ENCODE measurements at places on chromosomes 2 and 18.
A peak's percentile ranks its signal among the peaks of the same experiment; 100 is the strongest.

- DNase-seq, result no peak
Observed at GRCh38 chr2:190887089-190887488, 6.5 kb downstream of the GLS start.

- no peak for DNase-seq
Observed at GRCh38 chr2:143901185-143901842, 618.6 kb downstream of the ZEB2 start.

- DNase-seq, result no peak
Observed at GRCh38 chr2:64651590-64651989, 2.1 kb downstream of the SERTAD2 start.

DNA sequence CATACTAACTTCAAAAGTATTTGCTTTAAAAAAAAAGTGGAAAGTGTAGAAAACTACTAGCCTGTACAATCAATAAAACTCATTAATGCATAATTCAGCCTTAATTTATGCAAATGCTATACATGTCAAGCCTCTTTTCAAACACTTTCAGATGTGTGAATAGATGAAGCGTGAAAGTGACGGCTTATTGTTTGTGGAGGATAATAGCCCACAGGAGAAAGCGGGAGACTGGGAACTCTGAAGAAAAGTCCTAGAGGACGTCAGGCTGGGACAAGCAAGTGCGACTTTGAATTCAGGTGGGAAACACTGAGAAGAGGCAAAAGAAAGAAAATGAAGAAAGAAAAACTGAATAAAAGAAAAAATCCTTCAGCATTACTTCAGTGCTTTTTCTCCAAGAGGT is 108.5 kb downstream of the STK39 start:
- DNase-seq, result no peak

- DNase-seq, result no peak
Observed at GRCh38 chr2:10305715-10306114, 3.0 kb downstream of the HPCAL1 start.

DNA sequence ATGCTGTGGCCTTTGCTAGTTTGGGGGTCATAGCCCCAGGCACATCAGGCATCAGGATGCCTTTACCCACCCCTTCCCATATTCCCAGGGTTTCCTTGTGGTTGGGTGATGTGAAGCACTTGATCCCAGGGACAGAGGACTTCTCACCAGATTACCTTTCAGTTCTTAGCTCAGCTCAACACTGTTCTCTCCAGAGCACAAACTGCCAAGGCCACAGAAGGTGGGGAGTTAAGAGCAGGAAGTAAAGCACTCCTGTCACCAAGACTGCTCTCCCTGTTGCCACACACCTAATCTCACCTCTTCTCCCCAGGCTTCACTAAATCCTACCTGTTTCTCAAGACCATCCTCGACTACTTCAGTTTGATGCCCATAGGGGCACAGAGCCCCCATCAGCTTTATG is 25.9 kb downstream of the FHOD3 start:
- DNase-seq, result no peak

DNA sequence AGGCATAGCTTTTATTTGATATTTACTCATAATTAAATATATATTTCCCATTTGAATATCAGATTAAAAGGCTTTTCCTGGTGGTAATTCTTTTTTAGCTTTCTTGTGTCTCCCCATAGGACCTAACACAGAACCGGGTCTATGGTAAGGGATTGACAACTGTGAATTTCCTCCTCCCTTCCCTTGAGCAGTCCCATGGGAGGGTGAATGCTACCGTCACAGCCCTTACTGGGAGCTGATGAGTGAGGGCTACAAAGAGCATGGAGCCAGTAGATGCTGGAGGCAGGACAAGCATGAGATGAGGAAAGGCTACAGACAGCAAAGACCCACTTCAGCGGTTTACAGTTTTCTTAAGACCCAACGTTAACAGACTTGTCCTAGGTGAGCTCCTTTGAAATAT is 170.6 kb upstream of the EPAS1 start:
- no peak for DNase-seq

DNA sequence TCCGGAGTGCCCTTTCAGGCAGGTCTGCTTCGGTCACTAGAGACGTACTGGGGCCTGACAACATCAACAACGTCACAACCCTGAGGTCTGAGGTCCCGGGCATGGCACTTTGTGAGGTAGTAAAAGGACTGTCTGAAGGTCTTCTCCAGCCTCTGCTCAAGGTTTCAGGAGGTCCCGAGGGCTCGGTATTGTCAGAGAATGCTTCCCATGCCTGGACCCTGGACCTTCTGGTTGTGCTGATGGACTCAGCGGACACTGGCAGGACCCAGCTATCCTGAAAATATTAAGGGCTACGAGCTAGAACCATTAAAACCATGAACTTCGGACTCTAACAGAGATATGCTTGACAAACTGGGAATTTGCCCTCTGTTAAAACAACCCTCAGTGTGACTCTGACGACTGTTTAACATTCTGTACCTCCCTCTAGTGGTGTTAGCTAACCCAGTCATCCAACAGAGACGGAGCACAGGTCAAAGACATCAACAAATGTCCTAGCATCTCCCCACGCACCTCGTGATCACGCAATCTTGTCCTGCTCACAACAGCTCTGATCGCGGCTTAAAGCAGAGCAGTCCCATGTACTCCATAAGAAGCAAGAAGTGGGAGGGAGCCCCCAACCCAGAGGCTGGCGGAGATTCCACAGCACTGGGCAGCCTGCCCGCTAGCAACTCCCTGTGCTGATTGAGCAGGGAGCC is 96.5 kb downstream of the CCDC93 start:
- DNase-seq, result no peak

DNA sequence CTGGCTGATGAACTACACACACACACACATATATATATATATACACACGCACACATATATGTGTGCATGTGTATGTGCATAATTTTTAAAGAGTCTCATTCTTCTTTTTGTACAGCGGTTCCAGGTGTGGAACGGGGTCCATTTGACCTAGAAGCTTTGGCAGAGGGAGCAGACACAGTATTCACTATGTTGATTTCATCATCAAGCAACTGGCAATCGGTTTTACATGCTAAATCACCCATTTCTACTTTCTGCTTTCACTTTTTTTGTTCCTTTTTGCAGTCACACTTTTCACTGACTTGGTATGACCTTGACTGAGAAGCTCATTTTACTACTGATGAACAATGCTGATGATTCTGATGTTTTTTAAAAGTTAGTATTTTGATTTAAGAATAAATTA is 63.0 kb upstream of the PGAP1 start:
- no peak for DNase-seq

- DNase-seq, result no peak
Observed at GRCh38 chr18:46466234-46467160, 190.5 kb downstream of the LOXHD1 start.

- DNase-seq, result no peak
Observed at GRCh38 chr2:104852090-104852666, 1.7 kb upstream of the POU3F3 start.

DNA sequence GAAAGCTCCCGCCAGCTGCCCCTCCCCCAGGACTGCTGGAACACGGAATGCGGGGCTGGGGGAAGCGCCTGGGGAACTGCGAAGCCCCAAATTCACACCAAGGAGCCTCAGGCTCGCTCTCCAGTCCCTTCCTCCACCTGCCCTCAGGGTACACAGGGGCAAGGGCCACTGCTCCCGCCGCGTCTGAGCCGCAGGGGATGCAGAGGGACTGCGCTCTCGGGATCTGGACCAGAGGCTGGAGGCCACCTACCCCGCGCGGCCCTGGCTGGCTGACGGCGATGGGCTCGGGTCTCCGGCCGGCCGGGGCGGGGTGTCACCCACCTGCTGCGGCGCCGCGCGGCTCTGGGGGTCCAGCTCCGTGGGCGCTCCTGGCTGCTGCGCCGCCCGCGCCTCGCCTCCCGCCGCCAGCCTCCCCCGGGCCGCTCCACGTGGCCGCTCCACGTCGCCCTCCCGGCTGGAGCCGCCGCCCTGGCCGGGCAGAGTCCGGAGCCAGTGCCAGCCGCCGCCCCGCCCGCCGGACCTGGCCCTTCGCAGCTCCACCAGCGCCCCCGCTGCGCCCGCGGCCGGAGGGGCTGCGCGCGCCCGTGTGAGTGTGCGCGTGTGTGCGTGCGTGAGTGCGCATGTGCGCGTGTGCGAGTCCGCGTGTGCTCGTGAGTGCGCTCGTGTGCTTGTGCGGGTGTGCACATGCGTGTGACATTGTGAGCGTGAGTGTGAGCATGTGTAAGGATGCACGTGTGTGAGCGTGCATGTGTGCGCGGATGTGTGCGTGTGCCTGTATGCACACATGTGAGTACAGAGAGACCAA is at the start of gene CGREF1:
CGREF1 (minus strand) TSS at position 604 of the 805 bp plus-strand sequence. CDS start 14,762 bp downstream, outside the sequence.
- no peak for DNase-seq

DNA sequence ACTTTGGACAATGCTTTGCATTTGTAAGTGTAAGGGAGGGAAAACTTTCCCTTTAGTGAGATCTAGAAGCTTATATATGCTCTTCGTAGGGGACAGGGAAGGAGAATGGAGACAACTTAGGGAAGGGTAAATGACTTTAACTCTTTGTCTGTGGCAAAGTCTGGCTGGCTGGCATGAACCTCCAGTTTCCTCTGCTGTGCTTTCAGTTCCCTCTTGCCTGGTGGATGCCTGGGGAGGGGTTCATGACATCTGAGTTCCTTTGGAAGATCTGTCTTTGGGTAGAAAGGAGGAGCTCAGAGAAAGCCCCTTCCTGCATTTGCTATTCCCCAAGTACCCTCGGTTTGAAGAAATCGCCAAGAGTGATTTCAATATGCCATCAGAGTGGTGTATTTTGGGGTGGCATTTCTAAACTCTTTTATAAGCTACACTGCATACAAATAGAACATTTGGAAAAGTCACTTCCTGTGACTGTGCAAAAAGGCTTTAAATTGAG is 143.6 kb downstream of the VAPA start:
- DNase-seq, result no peak

GRCh38 chr18:79465392-79465991 is 69.8 kb downstream of the NFATC1 start:
- peak; percentile 79 for DNase-seq

DNA sequence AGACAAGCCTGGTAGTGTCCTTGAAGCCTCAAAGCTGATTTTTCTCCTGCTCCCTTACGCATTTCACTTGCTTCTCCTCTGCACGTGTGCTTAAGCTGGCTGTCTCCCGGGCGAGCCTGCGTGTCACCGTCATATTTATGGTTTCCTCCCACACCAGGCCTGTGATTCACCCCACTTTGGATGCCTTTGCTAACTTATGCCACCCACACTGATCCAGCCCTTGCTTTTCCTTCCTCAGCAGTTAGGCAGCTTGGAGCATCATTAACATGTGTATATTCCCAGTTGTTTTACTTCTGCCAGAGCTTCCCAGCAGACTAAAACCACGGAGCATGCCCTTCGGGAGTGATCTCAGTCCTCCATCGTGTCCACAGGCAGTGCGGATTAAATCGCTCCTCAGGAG is 2.2 kb downstream of the ST3GAL5 start:
- peak; percentile 38 for DNase-seq

DNA sequence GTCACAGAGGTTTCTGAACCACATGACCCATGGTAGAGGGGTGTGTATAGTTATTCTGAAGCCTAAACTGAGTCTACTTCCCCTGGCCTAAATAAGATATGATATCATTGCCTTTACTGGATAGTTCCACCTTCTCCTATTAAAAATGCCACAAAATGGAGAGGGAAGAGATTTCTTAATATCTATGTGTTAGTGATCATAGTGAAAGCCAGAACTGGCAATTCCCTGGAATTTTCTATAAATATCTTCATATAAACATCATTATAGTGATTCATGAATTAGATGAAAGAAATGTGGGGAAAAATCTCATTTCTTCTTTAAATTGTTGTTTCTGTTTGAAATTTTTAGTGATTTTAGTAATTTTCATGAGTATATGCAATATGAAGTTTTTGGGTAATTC is 45.8 kb downstream of the TSHZ1 start:
- DNase-seq, result no peak

GRCh38 chr2:64063924-64064331 is 44.7 kb upstream of the VPS54 start:
- peak; percentile 52 for DNase-seq

- peak; percentile 22 for DNase-seq
Observed at GRCh38 chr2:201854221-201854801, 48.0 kb downstream of the CDK15 start.

DNA sequence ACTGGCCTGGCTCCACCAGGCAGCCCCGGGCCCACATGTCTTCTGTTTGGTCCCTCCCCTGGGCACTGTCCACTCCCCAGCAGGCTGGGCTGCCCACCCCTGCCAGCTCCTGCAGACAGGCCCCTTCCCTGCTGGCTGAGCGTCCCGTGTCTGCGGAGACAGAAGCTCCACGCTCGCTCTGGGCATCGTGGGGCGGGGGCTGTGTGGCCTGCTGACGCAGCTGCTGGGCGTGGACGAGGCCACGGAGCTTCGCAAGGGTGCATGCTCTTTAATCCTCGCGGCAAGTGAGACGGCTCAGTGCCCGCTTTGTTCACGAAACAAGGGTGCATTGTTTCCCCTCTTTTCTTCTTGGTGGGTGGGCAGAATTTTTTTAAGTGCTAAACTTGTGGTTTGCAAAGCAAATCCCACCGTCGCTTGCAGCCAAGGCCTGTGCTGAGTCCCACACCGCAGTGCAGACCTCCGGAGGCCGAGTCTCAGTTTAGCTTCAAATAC is 132.8 kb upstream of the CTDP1 start:
- DNase-seq, result peak; percentile 57

- DNase-seq, result peak; percentile 81
Observed at GRCh38 chr2:239561446-239562001, 160.7 kb upstream of the HDAC4 start.

DNA sequence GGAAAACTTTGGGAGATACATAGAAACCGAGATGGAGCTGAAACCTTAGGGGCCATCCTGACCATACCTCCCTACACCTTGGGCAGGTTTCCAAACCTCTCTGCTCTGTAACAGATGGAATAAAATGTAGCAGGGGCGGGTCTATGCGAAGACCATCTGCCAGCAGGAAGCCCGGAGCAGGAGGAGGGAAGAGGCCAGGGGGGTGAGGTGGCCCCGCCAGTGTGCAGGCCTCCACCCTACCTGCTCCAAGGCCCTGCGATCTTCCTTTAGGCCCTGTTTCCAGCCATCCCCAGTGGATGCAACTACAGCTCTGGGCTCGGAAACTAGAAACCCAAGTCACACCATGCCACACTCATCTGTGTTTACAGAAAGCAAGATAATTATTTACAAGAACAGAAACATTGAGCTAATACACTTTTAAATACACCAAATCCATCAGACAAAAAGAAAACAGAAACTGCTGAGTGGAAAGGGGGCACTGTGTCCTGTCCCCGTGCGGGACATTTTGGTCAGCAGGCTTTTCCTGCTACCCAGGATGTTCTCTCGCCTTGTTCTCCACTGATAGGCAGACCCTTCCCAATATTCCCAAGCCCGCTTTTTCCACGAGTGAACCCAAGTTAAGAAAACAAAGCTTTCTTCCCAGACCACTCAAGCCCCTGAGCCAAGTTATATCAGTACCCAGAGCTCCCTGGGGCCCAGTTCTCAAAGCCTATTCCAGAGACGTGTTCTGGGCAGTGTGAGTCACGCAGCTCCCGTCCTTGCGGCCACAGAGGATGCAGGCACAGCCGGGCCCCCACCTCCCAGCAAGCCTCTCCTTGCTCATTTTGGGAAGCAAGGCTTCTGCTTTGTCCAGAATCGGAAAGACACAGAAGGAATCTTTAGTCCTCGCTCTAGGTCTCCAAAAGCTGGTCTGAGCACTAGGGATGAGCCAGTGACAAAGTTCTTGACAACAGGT is 17.3 kb downstream of the CIB4 start:
- DNase-seq, result no peak
